Stimulated activated CD4-positive, alpha-beta T cell treated with anti-CD3 and anti-CD28 coated beads, Interleukin-12 subunit alpha, Interleukin-12 subunit beta, amount 100 ng/mL, for 4 hours (primary cell): ENCODE measurements at places on chromosomes 7 and 10.

DNA sequence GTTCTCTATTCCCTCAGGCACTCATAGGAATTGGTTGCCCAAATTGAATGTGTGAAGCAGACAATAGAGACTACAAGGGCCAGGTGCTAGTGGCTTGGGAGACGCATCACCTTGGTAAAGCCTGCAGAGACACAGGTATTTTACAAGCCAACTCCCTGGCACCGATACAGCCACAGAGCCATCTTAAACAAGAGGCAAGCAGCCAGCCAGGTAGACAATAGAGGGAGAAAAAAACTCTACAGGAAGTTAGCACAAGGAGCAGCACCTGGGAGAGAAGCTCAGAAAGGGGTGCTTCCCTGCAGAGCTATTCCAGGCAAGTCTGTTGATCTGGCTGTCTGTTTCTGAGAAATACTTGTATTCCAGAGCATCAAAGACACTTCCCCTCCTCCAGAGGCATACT is 43.0 kb upstream of the CDK1 start:
- DNase-seq, result no peak

- DNase-seq, result no peak
Observed at GRCh38 chr10:30736685-30737232, 107.2 kb upstream of the LYZL2 start.

DNA sequence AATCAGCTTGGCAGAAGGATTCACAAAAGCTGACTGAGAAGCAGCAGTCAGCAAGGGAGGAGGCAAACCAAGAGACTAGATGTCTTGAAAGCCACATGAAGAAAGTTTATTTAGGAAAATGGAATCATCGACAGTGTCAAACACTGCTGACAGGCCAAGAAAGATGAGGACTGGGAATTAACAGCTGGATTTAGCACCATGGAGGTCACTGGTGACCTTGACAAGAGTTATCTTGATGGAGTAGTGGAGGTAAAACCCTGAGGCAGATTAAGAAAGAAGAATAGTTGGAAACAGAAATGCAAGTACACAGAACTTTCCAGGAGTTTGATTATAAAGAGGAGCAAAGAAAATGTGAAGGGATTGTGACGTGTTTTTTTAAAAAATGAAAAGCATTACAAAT is 51.5 kb downstream of the LMBR1 start:
- DNase-seq, result no peak

DNA sequence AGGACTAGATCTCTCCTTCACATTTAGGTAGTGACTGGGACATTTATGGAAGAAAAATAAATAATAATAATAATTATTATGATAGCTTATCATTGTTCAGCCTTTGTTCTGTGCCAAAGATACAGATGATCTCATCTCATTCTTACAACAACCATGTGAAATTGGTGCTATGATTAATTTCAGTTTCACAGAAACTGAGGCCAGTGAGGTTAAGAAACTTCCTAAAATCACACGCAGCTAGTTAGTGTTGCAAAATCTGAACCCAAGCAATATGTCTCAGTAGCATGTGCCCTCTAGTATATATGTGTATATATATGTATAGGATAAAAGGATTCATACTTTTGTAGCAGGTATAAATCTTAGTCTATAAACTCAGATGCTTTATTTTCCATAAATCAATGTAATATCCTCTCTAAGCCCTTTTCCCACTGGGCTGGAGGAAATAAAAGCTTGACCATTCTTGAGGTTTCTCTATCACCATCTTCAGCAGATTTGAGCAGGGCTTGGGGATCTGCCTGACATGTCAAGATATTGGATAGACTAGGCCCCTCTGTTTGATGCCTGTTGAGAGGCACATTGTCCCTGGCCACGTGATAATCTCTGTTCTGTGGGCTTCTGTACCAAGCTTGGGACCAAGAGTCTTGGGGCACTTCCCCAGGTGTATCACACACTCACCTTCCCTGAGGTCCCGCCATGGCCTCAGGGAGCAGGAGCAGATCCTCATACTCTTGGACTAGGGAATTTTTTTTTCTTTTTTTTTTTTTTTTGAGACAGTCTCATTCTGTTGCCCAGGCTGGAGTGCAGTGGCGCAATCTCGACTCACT is 172.6 kb upstream of the NRP1 start:
- DNase-seq, result no peak

DNA sequence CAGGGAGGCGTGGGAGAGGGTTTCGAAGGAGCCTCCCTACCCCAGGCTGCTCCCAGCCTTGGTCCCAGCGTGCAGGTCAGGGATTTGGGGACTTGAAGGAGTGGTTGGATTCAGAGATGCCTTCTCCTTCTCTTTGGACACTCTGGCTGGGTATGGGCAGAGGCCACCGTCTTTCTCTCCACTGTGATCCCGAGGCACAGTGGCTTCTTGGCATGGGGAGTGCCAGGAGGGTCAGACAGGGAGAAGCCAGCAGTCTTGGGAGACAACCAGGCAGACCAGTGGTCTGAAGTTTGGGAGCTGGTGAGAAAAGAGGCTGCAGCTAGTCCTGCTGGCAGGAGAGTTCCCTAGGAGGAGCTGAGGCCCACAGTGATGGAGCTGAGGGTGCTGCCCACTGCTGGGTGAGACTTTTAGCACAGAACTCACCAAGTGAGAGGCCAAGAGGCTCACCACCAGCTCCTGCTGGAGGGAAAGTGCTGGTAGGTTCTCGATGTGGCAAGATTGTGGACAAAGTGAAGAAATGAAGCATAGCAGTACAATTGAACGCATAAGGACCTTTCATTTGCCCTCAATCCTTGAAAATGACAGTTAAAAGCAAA is 35.2 kb upstream of the WDFY4 start:
- DNase-seq, result no peak

DNA sequence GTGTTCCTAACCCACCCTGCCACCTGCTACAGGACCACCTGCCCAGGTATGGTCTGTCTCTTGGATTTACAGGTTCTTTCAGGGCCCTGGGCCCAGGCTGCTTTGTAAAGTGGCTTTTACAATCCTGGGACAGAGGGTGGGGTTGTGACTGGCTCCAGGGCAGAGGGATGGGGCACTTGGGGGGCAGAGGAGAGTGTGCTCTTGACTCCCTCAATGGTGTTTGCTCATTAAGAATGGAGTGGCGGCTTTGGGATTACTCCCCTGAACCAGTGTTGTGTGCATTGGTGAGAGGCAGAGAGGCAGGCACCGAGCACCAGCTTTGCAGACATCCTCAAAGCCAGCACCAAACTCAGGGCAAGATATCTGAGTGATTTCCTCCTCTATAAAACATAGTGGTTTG is 43.5 kb downstream of the VWA2 start:
- no peak for DNase-seq

GRCh38 chr10:78906734-78907390 is 161.9 kb upstream of the ZMIZ1 start:
- no peak for DNase-seq

DNA sequence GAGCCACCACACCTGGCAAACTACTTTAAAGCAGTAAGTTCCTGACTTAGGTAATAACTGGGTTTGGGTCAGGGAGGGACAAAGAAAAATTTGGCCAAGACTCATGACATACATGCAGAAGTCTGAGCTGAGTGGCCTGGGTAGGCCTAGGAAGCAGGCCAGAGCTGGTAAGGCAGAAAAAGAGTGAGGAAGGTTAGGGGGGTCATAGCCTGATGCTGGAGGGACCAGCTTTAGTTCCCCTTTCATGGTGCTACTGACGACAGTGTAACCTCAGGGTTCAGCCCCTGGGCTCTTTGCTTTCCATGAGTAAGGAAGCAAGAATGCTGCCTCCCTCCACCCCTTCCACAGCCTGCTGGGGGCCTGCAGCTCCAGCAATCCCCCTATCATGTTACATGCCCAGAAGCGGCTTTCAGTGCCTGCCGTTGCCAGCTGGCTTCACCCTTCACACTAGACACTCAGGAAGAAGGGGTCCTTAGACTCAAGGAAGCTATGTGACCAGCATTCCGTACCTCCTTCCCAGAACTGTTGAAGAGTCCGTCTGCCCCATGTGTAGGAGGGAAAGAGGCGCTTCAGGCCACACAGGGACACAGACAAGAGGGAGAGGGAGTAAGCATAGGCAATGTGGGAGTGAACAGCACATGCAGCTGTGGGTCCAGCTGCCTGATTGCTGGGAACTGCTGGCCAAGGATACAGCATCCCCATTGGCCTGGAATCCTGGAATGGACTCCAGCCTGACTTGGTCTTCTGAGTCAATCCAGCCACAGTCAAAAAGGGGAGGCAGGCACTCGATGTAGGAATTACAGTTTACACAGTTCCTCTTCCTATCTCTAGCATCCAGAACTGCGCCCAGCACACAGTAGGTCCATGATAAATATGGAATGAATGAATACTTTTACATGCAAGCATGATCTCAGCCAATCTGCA is 4.1 kb upstream of the PLAU start:
- no peak for DNase-seq

- DNase-seq, result no peak
Observed at GRCh38 chr10:73467206-73467605, 28.6 kb downstream of the PPP3CB start.

GRCh38 chr10:57962839-57963238 is 304.9 kb downstream of the IPMK start:
- DNase-seq, result no peak

GRCh38 chr7:37109016-37109683 is 339.5 kb downstream of the ELMO1 start:
- DNase-seq, result no peak

DNA sequence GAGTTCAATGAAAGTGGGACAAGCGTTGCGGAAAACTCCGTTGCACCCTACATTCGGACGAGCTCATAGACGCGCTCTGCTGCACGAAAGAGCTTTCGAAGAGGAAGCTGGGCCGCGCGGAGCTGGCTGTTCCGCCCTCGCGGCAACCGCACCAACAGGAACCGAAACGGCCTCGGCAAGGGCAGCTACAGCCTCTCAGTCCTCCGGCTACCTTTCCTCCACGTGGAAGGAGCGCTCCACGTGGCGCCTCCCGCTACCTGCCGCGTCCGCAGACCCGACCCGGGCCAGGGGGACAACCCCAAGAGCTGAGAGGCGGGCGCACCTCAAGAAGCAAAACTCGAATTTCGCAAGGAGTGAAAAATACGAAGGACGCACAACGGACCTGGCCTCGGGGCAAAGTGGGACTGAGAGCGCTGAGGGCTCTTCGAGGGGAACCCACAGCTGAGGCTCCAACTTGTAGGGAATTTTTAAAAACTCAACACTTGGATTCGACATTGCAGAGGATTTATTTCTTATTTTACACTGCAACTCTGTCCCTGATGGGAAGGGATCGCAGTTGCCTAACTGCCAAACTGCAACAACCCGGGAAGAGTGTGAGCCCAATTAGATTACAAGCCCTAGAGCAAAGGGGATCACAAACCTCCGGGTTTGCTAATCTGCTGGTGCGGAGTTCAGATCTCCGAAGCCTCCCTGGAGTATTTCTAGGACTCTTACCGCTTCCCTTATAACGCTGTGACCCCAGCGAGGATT is 1.4 kb downstream of the HPSE2 start:
- DNase-seq, result peak; percentile 9

- no peak for DNase-seq
Observed at GRCh38 chr7:108660465-108660864, 90.8 kb downstream of the DNAJB9 start.

DNA sequence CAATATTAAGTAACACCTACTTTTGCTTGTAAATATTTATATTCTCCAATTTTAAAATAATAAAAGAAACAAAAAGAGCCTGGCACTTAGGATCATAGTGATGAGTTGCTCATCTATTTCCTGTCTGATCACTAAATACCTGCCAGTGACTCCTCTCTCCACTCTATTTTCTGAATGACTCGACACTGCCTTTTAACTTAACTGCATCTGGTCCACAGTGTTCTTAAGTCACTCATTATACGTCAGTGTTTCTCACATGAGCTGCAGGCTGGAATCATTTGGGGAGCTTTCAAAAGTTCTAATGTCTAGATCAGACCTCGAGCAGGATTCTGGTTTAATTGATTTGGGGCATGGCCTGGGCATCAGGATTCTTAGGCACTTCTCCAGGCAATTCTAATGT is 78.0 kb upstream of the AGBL3 start:
- DNase-seq, result no peak

DNA sequence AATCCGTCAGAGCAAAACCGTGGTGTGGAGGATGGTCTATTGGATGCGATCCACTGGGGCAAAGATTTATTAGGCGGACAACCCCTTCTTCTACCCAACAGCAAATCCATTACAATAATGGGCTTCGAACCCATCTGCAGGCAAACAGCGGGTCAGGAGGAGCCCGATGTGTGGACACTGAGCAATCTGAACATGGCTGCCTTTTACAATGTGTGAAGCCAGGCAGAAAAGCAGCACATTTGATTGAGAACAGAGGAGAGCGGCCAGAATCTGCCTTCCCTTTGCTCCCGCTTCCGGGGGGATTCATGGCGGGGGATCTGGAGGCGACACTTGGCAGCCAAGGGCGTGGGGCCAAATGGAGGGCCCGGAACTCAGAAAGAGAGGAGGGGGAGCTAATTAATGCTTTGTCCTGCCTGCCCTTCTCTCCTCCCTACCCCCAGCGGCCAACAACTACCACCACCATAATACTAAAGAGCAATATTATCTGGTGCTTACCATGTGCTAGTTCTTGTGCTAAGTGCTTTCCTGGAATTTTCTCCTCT is 133.0 kb downstream of the EMX2 start:
- no peak for DNase-seq

GRCh38 chr10:14536241-14537213 is 205.8 kb upstream of the FRMD4A start:
- peak; percentile 45 for DNase-seq

DNA sequence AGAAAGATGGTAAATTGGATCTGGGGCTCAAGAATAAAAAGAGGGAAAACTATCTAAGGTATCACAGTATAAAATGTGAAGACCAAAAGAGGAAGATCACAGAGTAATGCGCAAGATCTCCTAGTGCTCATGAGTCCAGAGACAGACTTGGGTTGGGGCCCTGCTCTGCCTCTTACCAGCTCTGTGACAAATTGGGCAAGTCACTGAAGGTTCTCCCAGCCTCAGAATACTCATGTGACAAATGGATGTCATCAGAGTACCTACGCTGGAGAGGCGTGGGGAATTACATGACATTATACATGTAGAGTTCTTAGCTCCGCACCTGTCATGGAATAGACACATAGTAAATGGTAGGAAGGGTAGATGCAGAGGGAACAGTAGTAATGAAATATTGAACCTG is 124.4 kb downstream of the DOCK4 start:
- DNase-seq, result no peak

GRCh38 chr10:70057306-70057705 is 4.7 kb downstream of the MACROH2A2 start:
- no peak for DNase-seq

- no peak for DNase-seq
Observed at GRCh38 chr10:61023053-61023452, 79.1 kb upstream of the RHOBTB1 start.

DNA sequence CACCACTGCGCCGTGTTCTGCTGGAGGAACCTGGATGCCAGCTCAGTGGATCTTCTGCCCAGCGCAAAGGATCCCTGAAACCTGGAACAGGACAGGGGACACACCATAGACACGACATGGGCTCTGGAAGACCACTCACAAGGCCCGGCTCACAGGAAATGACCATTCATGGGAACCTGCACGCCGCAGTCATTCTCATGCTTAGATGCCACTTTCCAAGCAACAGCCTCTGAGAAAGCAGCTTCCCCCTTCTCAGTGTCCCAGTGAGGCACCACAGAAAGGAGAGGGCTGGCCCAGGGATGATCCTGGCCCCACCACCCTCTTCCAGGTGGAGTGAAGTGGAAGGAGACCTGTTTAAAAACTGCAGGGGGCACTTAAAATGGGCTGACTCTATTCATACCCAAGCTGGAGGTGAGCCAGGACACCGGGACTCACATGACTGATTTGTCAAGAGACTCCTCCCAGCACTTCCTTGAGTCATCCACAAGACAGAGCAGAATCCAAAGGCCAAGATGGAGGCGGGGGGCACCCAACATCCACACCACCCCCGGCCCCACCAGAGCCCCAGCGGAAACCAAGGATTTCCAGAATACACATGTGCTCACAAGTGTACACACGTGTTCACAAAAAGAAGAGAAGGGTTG is 11.2 kb downstream of the CTBP2 start:
- no peak for DNase-seq
